ENCODE measurements at places on chromosomes 7 and 10.

DNA sequence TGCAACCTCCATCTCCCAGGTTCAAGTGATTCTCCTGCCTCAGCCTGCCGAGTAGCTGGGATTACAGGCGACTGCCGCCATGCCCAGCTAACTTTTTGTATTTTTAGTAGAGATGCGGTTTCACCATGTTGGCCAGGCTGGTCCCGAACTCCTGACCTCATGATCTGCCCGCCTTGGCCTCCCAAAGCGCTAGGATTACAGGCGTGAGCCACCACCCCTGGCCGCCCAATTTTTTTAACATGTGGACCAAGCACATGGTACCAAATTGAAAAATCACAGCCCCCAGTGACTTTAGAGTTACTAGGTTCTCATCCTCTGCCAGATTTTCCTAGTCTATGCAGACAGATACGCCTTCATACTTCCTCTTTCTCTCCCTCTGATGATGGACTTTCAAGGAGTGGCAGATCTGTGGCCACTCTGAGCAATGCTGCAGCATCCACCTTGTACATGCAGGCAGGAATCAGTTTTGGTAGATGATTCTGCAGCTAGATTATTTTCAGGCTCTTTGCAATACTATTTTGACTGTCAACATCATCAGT is 34.0 kb upstream of the EZH2 start:
- DNase-seq: no peak

DNA sequence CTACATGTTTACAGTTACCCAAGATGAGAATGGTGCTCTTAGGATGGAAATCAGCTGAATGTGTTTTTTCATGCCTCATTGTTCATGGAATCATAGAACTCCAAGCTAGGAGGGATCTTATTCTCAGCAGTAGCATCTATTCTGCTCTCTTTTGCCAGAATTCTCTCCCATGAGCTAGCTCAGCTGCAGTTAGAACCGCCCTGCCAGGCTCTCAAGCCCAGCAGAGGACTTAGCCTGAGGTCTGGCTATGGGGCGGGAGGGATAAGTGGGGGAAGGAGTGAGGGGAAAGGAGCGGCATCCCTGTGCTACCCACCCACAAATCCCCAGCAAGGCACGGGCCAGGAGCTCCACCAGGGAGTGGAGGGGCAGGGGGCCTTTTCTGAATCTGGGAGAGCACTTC is 120.7 kb upstream of the PLXNA4 start:
- DNase-seq: no peak

GRCh38 chr10:76544789-76545188 is 1092.8 kb downstream of the KCNMA1 start:
- DNase-seq: no peak

GRCh38 chr10:12344375-12345110 is 4.8 kb upstream of the CAMK1D start:
- DNase-seq: no peak

- no peak for DNase-seq
These were observed 79.3 kb downstream of the OAT start for GRCh38 chr10:124339119-124340032.

DNA sequence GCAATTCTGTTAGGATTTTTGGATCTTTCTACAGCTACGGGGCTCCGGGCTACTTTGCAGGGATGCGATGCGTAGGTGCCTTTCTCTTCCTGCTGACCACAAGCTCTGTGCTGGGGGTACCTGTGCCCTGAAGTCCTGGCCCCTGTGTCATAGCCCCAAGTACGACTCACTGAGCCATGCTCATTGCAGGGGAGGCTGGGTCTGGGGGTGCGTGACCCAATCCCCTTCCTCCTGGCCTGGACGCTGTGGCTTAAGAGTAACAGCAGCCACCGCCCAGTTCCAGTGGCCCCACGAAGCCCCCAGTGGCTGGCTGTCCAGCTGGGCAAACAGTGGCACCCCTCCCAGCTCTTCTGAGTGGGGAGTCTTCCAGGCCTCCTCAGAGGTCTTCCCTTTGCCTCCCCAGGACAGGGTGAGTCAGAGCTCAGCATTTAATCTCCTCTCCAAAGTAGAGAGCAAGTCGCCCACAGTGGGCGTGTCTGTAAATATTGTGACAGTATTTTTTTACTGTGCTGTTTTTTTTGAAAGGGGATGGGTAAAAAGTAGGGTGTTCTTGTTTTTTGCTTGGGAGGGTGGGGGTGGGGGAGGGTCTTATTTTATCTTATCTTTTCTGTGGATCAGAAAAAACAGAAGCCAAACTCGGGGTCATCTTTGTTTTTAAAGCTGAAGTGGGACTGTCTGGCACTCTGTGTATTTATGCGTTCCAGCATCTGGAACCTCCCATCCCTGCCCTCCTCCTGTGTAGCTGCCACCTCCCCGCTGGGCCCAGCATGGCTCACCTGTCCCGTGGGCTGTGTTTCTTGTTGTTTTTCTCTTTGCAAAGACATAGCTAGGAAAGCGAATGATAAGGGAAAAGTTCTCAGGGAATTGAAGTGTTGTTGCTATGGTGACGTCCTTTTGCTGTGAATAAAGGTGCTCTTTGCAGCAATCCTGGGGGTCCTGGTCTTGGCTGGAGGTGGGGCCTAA is 8.2 kb downstream of the LFNG start:
- DNase-seq: no peak

DNA sequence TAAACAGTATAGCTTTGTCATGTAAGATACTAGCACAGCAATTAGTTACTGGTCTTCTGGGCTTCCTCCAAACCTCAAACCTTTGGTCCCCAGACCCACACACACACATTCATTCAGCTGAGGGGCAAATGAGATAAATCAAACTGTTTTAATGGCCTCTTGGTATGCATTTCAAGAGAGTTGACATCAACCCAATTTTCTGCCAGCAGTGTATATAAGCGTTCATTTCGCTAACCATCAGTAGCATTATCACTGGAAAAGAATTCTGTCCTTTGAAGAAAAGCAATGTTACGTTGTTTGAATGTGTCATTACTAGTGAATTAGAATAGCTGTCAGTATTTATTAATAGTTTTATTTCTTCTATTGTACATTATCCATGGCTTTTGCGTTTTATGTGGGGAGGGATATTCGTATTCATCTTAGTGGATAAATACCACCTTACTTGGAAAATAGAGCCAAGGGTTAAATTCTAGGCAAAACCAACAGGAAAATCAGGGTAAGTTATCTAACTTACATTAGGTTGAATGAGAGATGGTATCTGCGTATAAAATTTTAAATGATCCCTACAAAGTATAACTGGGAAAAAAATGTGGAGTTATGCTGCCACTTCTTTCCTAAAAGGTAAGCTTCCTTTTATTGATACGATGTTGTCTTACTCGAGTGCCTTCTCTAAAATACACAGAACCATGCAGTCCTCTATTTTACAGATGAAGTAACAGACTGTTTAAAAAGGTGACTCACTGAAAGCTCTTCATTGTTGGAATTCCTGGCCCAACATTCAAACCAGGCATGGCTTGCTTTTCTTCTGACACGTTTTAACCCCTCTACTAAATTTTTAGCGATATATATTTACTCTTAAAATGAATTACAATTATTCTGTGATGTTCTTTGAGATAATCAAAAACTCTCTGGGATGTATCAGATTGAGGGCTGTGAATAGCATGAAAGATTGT is 2.0 kb upstream of the ZMYND11 start:
- no peak for DNase-seq

DNA sequence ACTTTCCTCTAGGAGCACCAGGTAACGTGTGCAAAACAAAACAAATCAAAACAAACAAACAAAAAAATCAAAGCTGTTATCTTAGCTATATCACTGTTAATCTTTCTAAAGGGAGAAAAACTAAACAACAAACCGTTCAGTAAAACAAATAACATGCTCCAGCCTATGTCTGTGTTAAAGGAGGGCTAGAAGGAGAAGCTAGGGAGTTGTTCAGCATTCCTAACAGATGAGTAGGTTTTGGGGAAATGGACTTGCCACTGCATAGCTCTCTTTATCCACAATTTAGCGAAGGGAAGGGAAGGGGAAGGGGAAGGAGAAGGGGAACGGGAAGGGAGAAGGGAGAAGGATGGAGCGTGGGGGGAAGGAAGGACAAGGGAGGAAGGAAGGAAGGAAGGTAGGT is 134.2 kb upstream of the AKR1E2 start:
- DNase-seq: no peak
